NCI-H2107 (cell line): ENCODE measurements at places on chromosomes 4 and X.

GRCh38 chrX:134801267-134801666, 143.0 kb upstream of the PLAC1 start:
- no peak for DNase-seq

- no peak for DNase-seq
Measured at GRCh38 chr4:84878090-84878489, 88.4 kb downstream of the WDFY3 start.

DNA sequence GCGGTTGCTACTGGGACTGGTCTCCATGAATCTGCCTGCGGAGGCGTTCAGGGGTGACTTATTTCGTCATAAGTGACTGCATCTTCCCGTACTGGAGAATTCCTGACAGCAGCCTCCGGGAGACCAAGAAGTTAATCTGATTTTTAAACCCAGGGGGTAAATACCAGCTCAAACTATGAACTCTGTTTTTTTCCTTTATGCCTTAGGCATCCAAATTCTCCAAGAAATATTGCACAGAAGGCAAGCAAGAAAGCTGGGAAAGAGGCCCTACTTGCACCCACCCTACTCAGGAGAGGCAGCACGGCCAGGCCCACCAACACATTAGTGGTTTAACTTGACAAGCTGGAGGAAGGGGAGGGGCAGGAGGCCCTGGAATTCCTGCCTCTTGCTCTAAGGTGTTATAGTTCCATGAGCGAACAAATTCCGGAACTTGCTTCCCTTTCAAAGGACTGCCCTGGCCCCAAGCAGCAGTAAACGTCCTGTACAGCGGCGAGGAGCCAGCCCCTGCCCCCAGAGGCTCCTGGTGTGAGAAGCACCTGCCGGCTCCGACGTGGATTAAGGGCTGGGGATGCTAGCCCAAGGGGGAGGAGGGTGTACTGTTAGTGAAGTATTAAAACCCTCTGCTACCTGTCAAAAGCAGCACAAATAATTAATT, 177.2 kb downstream of the AFAP1 start:
- DNase-seq, result no peak

- no peak for DNase-seq
Measured at GRCh38 chrX:1242891-1243402, 25.7 kb upstream of the CSF2RA start.

- no peak for DNase-seq
Measured at GRCh38 chr4:39348371-39349315, 17.5 kb downstream of the RFC1 start.

- DNase-seq, result no peak
Measured at GRCh38 chr4:16236402-16237023, 10.2 kb upstream of the TAPT1 start.

- DNase-seq, result no peak
Measured at GRCh38 chr4:163858515-163858914, 364.0 kb downstream of the TMA16 start.

GRCh38 chr4:165207431-165208220, at the start of gene KLHL2:
TSS of gene KLHL2 (plus strand) at chr4:165207561. CDS start at chr4:165207877, 316 bp downstream.
- DNase-seq, result peak; percentile 1

DNA sequence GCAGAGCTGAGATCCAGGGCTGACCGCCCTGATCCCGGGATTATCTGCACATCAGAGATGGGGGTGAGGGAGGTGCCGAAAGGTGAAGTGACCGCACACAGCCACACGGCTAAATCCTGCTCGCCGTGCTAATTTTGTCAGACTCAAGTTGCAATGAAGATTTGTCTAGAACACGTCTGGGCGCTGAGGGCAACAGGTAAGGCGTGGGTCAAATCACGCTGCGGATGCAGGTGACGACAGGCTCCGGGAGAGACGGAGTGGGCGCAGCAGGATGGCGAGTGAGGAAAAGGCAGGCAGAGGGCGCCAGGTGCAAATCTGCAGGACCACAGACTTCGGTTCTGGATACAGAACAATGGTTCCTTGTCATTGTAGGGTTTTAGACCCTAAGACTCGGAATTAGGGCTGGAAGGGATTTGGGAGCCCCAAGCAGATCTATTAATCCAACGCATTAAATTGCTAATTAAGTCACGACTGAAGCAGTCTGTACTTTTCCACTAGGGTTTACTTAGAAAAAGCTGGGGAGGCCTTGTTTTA, 1.9 kb upstream of the TBC1D14 start:
- no peak for DNase-seq

GRCh38 chrX:103356130-103356798, at the start of gene TCEAL9:
TSS of gene TCEAL9 (plus strand) at chrX:103356506. CDS start at chrX:103357685, 1,179 bp downstream.
- DNase-seq, result peak; percentile 37

- no peak for DNase-seq
Measured at GRCh38 chr4:29578329-29578728, 1141.8 kb upstream of the PCDH7 start.

DNA sequence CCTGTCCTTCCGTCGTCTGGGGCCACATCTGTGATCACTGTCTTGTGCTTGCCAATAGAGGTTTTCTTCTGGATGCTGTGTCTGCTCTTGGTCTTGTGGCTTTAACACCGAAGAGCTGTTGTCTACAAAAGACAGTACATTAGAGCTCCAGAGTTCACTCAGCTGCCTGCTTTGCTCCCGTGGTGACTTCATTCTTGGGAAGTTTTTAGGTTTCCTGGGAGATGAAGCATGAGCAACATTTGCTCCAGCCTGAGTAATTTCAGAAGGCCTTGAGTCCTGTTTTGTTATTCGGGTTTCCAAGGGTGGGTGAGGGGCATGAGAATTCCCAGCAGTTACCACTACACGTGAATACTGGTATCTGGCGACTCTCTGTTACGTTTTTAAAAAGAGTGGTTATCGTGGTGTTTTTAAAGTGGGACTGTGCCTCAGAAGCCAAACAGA, 189.2 kb downstream of the SHROOM3 start:
- no peak for DNase-seq

DNA sequence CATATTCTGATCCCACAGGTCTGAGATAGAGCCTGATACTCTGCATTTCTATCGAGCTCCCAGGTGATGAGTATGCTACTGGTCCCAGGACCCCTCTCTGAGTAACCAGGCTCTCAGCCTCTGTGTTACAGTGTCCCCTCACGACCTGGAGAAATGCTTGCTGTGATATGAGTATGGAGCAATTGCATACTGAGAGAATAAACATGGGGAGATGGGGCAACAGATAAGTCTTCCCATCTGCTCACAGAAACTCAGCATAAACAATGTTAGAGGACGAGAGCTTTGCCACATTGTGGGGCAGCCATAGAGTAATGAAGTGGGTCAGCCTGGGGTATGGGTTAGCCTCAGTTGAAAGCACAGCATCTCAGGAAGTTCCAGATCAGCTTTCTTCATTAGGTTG, 82.6 kb upstream of the HS3ST1 start:
- no peak for DNase-seq

- DNase-seq, result no peak
Measured at GRCh38 chr4:26763063-26763462, 97.6 kb upstream of the STIM2 start.

DNA sequence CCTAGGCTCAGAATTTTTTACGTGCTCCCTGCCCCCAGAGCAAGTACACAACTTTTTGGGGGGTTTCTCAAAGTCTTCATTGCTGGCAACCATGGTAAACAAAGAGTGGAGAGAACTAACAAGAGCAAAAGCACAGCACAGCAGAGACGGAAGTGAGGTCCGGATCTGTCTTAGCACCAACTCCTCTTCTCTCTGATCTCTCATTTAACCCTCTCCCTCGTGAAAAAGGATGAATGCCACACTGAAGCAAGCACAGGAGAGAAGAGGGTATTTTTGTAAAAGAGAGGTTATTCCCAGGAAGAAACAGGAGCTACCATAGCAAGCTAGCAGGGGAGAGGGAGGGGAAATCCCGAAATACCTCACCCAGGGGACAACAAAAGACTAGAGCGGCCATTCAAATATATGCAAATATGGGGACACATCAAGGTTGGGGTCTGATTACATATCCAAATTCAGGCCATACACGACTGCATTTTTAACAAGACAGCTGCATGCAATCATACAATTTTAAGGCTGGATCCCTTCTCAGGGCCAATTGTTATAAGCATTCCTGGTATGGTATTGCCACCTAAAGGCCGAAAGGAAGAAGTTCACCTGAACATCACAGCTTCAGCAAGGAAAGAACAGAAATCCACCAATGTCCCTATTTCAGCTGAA, 46.6 kb downstream of the CD40LG start:
- DNase-seq, result peak; percentile 42

DNA sequence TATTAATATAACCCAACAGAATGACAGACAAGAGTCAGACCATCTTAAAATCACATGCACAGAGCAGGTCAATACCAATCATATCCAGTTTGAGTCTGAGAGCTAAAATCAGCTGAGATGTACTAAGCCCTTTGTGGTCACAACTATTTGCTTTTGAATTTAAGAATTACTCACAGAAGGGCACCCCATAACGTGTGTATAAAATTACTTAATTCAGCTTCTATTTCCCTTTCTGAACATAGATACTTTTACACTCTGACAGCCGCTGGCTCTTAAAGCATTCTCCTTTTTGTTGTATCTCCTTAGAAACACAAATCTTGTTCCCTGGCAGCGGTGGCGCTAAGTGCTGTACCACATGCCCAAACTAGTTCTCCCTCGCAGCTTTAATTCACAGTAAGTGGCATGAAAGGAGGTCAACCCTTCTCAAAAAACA, 14.8 kb upstream of the PPARGC1A start:
- DNase-seq, result peak; percentile 23
